ENCODE measurements at places on chromosomes 16 and 17.
A peak's percentile ranks its signal among the peaks of the same experiment; 100 is the strongest.

DNA sequence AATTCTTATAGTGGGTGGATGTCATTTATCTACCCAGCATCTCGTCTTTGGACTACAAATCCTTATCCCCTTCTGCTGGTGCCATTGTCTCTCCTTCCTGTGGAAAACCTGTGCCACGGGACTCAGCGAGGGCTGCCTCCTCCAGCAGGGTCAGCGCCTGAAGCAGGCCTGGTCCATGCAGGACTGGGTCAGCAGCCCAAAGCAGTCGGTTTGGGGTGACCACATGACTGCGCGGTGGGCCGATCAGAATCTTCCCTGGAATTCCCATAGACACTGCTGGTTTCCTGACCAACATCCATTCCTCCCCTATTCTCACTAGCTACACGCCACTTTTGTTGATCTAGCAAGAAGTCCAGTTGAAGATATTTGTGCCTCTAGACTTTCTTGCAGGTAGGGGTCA is 26.9 kb downstream of the RPRML start:
- DNase-seq, result no peak

DNA sequence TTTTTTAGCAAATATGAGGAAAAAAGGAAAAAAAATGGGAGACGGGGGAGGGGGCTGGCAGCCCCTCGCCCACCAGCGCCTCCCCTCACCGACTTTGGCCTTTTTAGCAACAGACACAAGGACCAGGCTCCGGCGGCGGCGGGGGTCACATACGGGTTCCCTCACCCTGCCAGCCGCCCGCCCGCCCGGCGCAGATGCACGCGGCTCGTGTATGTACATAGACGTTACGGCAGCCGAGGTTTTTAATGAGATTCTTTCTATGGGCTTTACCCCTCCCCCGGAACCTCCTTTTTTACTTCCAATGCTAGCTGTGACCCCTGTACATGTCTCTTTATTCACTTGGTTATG is 1.2 kb upstream of the TMEM88 start:
- no peak for DNase-seq

DNA sequence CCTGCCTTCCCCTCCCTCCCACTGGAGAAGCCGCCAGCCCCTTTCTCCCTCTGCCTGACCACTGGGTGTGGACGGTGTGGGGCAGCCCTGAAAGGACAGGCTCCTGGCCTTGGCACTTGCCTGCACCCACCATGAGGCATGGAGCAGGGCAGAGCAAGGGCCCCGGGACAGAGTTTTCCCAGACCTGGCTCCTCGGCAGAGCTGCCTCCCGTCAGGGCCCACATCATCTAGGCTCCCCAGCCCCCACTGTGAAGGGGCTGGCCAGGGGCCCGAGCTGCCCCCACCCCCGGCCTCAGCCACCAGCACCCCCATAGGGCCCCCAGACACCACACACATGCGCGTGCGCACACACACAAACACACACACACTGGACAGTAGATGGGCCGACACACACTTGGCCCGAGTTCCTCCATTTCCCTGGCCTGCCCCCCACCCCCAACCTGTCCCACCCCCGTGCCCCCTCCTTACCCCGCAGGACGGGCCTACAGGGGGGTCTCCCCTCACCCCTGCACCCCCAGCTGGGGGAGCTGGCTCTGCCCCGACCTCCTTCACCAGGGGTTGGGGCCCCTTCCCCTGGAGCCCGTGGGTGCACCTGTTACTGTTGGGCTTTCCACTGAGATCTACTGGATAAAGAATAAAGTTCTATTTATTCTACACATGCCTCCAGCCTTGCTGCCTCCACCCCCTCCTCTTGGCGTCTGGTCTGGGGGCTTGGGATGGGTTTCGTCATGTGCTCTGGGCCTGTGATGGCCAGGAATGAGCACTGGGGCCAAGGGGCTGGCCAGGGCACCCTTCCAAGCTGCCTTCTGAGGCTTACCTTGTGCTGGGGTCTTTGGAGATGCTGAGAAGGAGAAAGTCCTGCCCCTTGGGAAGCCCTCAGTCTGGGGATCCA is 7.3 kb downstream of the GJD3 start:
- no peak for DNase-seq

DNA sequence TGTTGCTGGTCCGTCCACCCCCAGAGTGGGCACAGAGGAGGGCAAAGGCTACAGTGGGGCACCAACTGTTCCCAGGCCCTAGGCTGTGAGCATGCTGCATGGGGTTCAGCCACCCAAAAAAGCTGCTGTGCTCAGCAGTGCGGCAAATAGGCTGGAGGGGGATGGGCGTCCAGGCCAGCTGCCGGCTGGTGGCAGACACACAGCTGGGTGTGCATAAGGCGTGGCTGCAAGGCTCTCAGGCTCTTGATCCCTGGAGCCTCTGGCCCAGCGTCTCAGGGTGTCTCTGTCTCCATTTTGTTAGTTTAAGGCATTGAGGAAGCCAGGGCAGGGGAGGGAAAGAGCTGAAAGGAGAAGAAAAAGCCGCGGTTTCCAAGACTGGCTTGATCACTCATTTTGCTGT is 8.8 kb downstream of the RPL19 start:
- DNase-seq, result no peak

DNA sequence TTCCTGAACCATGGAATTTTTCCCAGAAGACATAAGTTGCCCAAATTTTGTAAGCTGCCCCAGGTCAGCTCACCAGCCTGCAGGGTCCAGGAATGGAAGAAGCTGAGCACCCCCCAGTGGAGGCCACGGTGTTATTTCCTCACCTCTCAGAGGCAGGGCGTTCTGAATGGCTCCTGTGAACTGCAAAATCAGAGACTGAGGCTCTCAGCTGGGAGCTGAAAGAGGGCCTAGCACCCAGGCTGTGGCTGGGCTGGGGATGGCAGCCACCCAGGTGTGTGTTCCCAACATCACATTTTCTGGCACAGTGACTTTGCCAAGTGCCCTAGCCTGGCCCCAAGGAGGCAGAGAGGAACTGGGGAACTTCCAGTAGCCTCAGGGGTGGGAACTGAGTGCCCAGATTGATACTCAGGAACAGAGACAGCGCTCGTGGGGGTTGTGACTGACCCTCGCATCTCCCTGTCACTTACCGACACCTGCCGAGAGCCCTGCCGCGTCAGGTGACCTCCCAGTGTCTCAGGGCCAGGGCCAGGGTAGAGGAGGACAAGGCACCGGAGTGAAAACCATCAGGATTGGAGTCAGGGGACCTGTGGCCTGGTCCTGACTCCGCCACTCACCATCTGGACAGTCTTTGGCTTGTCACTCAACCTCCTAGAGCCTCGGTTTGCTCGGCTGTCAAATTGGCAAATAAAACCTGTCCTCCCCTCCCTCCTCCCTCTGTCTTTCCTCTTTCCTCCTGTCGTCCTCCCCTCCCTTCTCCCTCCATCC is 11.3 kb downstream of the CACNG4 start:
- no peak for DNase-seq

DNA sequence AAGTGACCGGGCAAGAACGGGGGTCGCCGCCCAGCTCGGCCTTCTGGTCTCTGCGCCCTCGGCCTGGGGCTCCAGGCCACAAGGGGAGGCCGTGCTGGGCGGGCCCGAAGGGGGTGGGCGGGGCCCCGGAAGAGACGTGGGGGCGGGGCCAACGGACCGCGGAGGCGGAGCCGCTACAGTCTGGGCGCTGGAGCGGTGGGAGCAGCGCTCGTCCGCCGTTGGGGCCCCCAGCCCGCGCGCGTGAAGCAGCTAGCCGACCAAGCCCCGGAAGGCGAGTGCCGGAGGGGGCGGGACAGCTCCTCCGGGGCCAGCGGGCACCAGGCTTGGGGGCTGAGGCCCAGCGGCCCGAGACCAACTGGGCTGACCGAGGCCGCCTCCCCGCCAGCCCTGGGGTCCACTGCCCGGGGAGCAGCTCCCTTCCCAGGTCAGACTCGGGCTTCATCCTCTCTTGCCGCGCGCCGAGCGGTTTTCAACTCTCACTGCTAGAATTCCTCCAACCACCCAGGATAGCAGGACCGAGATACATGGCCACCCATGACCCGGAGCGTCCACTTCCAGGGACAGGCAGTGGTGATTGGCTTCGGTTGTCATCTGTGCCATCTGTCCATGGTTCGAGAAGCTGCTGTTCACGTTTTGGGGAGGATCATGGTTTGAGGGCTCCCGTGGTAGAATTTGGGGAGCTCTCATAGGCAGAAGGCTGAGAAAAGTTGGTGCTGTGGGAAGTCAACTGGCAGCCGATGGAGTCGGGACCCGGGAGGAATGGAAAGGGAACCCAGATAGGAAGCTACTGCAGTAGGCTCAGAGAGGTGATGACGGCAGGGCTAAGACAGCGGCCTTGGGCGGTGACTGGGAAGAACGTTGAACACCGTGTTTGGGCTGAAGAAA is 44.6 kb upstream of the LCMT1 start:
- peak; percentile 89 for DNase-seq

- no peak for DNase-seq
These were observed 132.8 kb upstream of the SDK2 start for GRCh38 chr17:73777131-73777449.

DNA sequence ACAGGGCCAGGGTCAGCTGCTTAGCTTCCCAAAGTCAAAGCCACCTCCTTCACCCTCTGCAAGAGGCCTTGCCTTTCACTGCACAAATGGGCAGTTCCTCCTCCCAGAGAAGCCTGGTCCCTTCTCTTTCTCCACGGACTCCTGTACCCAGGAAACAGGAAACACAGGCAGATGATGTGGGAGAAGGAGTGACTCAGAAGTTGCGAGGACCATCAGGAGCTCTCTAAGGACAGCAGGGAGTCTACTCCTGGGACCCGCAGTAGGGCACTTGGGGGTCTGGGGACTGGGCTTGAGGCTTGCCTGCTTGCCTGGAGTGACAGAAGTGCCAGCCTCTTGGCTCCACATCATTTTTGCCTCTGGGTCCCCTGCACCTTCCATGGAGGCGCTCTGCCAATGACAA is 47.4 kb upstream of the KSR1 start:
- DNase-seq, result no peak

GRCh38 chr16:47699106-47699505 is 238.0 kb downstream of the PHKB start:
- no peak for DNase-seq

DNA sequence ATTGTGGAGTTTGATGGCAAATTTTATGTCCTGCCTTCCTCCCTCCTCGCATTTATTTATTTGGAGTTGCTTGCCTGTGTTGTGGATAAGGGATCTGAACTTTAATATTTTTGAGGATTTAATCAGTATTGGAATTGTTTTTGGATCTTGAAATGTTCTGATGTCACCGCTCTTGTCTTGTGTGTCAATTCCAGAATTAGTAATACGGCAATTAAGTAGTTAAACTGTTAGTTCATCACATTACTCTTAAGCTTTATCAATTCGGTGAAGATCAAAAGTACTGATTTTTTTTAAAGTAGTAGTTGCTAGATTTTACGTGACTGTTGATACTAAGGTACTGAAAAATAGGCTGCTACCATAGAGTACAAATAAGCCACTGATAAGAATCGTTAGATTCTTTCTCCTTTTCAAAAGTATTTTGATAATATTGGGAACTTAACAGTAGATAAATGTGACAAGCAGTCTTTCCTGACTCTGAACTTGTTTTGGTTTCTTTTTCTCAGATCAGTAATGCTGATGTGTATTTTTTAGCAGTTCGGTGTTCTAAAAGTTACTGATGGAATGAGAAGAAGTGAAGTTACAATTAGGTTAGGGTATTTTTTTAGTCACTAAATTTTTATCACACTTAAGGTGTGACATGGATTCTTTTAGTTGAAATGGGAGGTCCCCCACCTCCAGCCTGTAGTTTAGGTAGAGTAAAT is 2.0 kb downstream of the RBBP6 start:
- no peak for DNase-seq

DNA sequence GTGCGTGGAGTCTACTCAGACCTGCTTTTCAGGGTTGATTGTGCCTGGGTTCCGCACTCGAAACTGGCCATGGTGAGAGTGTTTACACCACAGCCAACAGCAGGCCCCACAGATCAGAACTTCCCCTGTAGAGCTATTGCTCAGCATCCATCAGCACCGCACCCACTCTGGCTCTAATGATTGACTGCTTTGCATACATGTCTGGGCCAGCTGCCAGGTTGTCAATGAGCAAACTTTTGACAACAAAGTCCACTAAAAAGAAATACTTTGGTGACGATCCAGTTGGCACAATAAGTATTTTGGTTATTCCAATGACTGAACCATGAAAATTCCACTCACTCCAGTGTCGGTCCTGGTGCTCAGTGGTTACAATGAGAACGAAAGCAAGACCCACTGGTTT is 190.7 kb downstream of the FOXL1 start:
- no peak for DNase-seq

DNA sequence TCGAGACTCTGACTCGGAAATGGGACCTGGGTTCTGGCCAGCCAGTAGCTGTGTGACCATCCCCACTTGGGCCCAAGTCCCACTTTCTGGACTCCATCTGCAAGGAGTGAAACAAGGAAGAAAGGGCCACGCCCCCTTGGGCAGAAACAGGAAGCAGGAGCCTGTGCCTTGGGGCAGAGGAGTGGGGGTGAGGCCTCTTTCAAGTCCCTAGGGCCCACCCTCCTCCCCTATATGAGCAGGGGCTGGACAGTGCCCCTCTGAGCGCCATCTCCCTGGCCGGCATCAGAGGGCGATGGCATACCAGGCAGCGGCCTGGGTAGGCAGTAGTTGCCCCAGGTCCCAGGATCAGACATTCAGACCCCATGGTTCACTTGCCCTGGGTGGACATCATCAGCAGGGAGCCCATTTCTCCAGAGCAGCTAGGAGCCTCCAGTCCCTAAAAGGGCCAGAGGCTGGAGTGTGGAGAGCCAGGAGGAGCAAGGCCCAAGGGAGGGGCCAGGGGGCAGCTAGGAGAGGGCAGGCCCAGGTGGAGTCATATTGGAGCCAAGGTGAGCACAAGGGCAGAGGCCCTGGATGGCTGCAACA is 7.1 kb downstream of the BCAR1 start:
- no peak for DNase-seq

DNA sequence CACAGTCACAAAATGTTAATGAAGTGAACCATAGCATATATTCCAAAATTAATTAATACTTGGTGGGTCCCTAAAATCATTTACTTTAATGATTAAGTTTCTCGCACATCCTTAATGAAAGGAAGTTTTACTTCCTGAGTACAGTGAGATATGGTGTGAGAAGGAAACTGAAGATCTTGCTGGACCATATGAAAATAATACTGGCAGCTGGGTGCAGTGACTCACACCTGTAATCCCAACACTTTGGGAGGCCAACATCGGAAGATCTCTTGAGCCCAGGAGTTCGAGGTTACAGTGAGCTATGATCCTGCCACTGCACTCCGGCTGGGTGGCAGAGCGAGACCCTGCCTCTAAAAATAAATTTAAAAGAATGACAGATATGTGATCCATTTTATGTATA is 62.5 kb downstream of the ABCA8 start:
- no peak for DNase-seq

GRCh38 chr16:88382491-88383400 is at the start of gene ZNF469:
Gene ZNF469 (plus strand): TSS chr16:88382959. CDS start chr16:88427471, 44,512 bp downstream.
- no peak for DNase-seq

GRCh38 chr17:78122931-78123249 is 5.7 kb downstream of the TMC6 start:
- DNase-seq, result no peak

- DNase-seq, result peak; percentile 14
These were observed 9.7 kb downstream of the CHAD start for GRCh38 chr17:50458701-50459676.

GRCh38 chr17:6712058-6712853 is 913 bp downstream of the SLC13A5 start:
- DNase-seq, result no peak

DNA sequence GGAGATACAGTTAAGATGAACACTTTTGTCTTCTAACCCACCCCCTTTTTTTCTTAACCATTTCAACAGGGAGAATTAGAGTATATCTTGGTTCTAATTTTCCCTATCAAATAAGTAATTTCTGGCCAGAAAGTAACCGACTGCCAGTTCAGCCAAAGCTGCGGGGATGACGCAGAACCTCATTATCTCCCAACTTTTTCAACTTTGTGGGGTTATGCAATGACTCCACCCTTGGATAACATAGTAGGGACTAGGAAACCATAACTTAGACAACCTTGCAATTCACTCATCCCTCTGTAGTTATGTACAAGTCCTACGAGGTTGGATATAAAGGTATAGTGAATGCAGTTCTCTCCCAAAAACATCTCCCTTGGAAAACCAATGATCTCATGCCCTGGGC is 184.0 kb downstream of the ZNF18 start:
- DNase-seq, result no peak
